NCI-H69 (cell line): ENCODE measurements at places on chromosomes 16 and 17.

DNA sequence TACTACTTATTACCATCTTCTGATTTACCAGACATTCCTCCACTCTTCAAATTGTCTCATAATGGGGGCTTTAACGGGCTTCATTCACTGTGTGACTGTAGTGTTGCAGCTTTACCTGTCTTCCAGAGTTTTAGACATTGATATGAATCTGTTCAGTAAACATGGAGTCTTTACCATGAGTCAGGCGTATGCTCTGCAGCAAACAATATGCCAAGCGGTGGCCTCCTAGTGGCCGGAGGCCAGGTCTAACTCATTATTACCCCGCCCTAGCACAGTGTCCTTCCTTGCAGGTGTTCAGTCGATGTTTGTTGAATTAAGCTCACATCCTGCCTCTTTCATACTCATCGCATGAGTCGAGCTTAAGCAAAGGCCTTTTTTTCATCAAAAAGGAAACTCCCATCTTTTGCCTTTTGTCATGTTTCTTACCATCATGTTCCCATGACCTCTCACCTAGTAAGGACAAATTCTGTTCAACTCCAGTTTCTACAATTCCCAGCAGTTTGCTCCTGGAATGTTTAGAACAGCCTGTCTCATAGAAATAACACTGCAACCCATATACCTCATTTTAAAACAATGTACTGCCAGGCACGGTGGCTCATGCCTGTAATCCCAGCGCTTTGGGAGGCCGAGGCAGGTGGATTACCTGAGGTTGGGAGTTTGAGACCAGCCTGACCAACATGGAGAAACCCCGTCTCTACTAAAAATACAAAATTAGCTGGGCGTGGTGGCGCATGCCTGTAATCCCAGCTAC is 39.4 kb downstream of the TUBD1 start:
- peak; percentile 96 for DNase-seq

GRCh38 chr17:56975656-56976055 is 2.3 kb upstream of the SCPEP1 start:
- DNase-seq: no peak

DNA sequence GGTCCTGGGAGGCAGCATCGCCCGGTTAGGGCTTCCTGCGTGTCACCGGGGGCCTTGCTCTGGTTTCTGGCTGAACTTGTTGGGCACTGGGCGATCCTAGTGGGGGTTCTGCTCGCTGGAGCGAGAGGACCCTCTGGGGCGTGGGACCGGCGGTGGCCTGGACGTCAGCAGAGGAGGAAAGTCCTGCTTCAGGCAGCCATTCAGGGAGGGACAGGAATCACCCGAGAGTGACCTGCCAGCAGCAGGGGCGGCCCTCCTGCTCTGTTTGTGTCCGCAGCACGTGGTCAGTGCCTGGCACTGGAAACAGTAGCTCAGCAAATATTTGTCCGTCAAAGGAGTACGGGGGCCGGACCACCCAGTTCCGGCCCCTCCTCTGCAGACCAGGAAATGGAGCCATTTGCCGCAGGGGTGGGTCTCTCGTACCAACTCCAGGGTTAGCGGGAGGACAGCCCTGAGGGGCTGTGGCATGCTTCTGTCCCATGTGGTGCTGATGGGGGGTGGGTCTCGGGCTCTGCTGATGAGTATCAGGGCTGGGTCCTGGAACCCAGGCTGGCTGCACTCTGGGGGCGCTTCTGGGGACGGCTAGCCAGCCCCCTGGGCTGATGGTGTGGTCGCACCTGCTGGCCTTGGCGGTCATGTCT is 48.3 kb downstream of the BAIAP2 start:
- DNase-seq: no peak

GRCh38 chr17:74043976-74044375 is 159.5 kb upstream of the RPL38 start:
- no peak for DNase-seq

DNA sequence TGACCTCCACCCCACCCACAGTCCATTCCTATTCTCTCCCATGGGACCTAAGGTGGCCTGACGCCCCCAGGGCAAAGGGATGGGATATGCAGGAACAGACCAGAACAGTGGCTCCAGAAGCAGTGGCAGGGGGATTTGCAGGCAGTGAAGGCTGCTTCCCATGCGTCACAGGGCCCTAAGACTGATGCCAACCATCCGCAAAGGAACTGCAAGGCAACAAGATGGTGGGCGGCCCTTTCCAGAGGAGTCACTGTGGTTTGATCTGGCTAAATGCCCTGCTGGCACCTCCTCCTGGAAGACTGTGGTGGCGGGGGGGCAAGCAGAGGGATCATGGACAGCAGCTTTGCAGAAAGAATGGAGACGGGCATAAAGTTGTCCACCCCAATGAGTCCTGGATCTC is 4.4 kb upstream of the SLC39A11 start:
- DNase-seq: no peak

- peak; percentile 99 for DNase-seq
Measured at GRCh38 chr16:3819746-3820724, 60.5 kb downstream of the CREBBP start.

DNA sequence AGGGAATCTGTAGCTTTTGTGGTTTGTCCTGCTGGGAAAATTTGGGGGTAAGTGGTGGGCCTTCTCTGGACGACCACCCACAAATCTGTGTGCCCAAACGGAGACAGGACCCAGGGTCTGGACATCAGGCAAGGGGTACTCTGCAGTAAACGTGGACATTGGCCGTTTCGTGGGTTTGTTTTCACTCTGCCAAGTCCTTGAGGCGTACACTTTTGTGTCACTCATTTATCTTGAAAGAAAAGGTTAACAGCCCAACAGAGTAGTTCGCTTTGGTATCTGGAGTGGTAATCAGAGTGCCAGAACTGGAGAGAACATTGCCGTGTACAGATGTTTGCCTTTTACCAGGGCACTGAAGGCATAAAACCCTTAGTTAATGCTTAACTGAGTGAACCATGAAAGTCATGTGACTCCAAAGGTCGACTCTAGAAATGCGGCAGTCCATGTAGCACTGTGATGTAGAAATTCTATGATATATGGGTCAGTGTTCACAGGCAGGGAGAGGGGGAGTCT is 15.4 kb downstream of the NAA60 start:
- peak; percentile 22 for DNase-seq

DNA sequence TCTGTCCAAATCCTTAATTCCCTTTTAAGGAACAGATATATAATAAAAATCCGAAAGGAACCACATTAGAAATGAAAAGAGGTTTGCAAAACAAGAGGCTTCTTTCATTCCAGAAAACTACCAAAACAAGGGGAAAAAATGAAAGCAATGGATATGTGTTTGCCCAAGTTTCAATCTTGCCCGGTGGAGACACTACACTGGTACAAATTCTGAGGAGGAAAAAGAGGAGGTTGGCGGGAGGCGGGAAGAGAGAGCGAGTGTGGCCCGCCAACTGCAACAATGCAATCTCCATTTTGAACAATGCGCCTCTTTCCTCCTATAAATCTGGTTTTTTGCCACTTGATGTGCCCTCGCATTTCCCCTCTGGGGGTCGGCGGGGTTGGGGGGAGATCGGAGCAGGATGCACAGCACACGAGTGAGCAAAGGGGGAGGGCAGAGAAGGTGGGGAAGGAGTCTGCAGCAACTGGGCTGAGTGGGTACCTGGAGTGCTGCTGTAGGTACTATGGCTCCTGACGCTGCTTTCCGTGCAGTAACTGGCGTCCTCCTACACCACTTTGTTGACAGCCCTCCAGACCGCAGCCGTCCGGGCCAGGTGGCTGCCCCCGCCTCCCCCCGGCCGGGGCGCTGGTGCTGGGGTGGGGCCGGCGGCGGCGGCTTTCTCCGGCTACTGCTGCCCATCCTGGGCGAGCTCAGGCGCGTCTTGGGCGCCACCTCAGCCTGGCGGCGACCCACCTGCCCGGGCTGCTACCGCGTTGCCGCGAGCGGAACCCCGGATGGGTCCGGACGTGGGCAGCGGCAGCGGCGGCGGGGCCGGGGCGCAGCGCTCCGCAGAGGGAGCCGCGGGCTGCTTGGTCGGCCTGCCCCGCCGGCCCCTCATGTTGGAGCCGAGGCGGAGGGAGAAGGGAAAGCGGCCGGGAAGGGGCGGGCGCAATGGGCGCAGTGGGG is 93.8 kb upstream of the PLEKHM1 start:
- no peak for DNase-seq

DNA sequence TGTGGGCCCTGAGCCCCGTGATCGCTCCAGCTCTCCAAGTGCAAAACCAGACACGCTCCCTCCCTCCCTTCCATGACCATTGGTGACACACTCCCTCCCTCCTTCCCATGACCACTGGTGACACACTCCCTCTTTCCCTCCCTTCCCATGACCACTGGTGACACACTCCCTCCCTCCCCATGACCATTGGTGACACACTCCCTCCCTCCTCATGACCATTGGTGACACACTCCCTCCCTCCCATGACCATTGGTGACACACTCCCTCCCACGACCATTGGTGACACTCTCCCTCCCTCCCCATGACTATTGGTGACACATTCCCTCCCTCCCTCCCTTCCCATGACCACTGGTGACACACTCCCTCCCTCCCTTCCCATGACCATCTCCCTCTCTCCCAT is 56.3 kb downstream of the LMF1 start:
- peak; percentile 35 for DNase-seq

- DNase-seq: no peak
Measured at GRCh38 chr16:27398894-27399853, 2.8 kb upstream of the IL21R start.

- DNase-seq: no peak
Measured at GRCh38 chr16:86363836-86364618, 146.3 kb upstream of the FOXF1 start.

GRCh38 chr16:57151369-57151768 is 34.5 kb downstream of the PSME3IP1 start:
- DNase-seq: no peak

- peak; percentile 48 for DNase-seq
Measured at GRCh38 chr17:66975614-66976378, 11.3 kb downstream of the CACNG4 start.

DNA sequence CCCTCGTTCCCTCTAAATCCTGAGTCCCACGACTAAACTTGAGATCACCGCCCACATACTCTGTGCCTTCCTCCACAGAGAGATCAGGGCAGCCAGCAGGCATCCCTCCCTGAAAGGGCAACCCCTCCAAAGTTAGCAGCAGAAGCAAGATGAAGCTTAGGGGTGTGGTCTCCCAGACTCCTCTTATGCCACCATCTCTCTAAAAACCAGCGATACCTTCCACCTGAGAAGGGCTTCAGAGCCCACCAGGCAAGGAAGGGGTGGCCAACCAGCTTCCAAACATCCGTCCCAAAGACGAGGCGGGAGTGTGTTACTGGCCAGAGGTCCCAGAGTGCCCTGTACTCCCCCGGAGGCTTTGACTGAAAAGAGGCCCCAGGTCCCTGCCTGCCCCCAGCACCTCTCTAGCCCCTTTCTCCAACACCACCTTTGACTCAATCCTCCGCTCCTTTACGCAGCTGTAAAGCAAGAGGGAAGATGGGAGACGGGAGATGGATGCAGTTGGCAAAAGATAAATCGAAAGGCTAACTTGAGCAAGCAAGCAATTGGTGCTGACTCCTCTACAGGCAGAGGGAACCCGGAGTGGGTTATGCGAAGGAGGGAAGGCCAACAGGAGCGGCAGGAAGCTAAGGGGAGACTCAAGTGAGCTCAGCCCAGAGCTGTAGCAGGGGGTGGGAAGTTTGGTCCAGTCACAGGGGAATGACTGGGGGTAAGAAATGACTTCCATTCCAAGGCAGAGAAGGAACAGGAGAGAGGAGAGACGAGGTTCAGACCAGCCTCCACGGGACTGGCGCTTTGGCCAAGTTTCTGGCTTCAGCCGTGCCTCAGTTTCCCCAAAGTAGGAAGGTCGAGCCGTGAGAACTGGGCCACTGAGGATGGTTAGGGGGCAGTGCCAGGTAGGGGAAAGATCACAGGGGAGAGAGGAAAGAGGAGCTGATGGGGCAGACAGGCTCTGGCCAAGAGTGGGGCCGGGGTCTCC is 1.0 kb downstream of the ST3GAL2 start:
- peak; percentile 37 for DNase-seq

- DNase-seq: no peak
Measured at GRCh38 chr16:24861461-24861860, 15.7 kb downstream of the SLC5A11 start.

GRCh38 chr16:11091021-11091785 is 146.8 kb downstream of the CLEC16A start:
- no peak for DNase-seq

DNA sequence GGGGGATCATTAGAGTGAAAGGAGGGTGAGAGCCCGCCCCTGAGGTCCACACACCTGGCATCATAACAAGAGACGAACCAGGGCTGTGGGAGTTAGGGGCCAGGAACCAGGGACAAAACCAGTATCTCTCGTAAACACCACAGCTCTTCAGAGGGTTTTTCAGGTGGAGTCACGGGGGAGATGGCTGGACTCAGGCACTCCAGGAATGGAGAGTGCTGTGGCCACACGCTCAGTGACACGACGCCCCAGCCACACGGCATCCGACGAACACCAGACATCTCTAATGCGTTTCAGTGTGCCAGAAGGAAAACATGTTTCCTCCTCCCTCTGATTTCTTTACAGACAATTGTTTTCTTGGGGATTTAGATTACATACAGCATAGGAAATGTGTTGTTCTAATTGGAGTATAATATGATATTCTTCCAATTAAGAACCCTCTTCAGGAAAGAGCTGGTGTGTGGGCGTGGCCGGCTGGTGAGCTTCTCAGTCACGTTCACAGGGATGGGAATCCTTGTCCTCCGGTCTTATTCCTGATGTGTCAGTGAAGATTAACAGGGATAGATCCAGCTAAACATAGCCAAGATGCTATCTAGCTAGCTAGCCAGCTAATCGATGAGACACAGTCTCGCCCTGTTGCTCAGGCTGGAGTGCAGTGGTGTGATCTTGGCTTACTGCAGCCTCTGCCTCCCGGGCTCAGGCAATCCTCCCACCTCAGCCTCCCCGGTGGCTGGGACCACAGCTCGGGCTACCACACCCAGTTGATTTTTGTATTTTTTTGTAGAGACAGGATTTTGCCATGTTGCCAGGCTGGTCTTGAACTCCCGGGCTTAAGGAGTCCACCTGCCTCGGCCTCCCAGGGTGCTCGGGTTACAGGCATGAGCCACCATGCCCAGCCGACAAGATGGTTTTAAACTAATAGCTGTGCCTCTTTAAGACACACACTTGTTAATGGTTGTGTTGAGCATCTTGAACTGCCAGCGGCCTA is 98.6 kb downstream of the BANP start:
- DNase-seq: no peak

GRCh38 chr16:55760310-55761001 is 72.4 kb downstream of the CES1 start:
- no peak for DNase-seq
